ENCODE measurements at places on chromosomes 11 and 22.

- no peak for DNase-seq
Observed at GRCh38 chr11:396948-397548, 3.0 kb downstream of the PKP3 start.

DNA sequence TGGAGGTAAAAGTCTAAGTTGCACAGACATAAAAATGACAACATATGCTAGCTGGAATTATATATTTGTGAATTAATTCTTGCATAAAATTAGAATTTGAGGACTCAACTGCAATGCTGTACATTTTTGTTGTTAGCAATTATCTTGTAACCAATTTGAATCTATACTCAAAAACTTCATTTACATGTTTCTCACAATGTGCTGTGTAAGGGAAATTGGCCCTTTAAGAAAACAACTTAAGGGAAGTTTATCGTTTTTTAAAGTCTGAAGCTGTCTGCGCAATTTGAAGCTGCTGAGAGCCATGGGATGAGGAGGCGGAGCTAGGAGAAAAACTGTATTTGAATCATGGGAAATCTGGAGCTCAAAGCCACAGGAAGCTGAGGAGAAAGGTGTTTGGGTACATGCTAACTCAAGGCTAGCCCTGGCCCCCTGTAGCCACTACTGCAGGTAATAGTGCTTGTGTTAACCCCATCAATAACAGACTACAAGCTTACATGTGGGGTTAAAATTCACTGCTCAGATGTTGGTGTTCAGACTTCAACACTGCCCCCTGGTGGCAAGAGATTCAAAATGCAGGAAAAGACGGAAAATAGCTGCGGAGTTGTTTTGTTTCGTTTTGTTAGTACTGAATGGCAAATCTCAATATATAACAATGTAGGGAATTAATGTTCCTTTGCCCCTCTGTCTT, 126.1 kb downstream of the BRD1 start:
- DNase-seq: no peak

- no peak for DNase-seq
Observed at GRCh38 chr11:59600636-59601035, 14.9 kb downstream of the OSBP start.

- DNase-seq: no peak
Observed at GRCh38 chr11:32184041-32184722, 93.3 kb downstream of the RCN1 start.

DNA sequence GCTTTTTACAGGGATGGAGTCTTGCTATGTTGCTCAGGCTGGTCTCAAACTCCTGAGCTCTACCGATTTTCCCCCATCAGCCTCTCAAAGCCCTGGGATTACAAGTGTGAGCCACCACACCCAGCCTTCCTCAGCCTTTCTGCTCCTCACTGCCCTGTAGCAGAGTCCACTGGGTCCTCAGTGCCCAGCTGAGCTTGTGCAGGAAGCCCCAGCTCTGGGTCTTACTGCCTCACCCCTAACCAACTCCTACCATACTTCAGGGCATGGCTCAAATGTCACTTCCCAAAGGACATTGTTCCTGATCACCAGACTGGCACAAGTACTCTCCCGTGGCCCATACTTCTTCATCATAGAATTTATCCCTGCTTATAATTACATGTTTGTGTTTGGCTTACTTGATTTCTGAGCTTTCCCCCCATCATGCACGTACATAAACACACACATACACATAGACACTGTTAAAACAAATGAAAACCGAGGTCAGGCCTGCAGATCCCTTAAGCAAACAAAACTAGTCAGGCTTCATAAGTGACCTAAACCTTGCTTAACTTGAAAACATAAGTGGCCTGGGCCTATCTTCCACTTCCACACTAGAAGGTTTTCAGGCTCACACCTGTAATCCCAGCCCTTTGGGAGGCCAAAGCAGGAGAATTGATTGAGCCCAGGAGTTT, 14.0 kb upstream of the SLC43A3 start:
- DNase-seq: no peak

DNA sequence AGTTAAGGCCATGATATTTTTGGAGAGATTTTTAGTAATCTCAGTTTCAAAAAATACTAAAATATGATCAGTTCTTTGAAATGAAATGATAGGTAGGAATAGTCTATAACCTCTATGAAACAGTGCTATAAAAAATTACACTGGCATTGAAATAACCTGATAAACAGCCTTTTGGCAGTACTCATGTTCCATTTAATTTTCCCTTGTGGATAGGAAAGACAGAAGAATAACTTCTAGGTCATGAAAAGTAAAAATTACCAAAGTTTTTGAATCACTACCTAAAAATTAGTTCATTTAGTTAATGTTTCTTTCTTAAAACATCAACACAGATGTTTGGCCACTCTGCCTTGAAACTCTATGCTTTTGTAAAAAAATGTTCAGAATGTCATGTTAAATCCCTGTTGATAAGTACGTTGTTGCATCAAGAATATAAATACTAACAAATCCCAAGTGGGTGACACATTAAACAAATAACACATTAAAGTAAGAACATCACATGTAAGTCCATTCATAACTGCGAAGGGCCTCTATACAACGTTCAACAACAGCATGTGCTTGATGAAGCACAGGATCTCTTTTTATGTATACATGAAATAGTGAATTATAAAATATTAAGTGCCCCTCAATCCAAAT, 290.2 kb downstream of the SWAP70 start:
- DNase-seq: no peak

- no peak for DNase-seq
Observed at GRCh38 chr11:74971424-74971823, 17.3 kb upstream of the NEU3 start.

GRCh38 chr11:83568516-83568915, 282.3 kb upstream of the CCDC90B start:
- DNase-seq: no peak
